ENCODE measurements at places on chromosomes 7 and 10.
A peak's percentile ranks its signal among the peaks of the same experiment; 100 is the strongest.

GRCh38 chr7:73436031-73436929 lies 2.7 kb downstream of the FZD9 start:
- no peak for DNase-seq

DNA sequence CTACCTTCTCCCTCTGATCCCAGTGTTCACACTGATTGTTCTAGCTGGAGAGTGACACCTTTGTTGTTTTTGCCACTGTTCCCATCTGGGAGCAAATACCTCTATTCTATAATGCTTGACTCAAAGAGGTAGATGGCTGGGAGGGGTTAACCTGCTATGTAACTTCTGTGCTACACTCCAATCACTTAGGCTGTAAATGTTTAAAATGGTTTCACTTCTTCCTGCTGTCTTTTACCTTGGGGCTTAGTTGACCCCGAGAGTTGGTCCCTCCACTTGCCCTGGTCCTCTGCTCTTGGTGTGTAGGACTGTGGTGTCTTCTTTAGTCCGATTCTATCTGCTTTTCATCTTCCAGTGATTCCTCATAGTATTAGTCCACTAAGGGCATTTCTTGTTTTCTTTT lies 22.3 kb downstream of the KLHDC10 start:
- no peak for DNase-seq

GRCh38 chr10:117656385-117657367 lies 114.1 kb downstream of the EMX2 start:
- DNase-seq: peak; percentile 68

DNA sequence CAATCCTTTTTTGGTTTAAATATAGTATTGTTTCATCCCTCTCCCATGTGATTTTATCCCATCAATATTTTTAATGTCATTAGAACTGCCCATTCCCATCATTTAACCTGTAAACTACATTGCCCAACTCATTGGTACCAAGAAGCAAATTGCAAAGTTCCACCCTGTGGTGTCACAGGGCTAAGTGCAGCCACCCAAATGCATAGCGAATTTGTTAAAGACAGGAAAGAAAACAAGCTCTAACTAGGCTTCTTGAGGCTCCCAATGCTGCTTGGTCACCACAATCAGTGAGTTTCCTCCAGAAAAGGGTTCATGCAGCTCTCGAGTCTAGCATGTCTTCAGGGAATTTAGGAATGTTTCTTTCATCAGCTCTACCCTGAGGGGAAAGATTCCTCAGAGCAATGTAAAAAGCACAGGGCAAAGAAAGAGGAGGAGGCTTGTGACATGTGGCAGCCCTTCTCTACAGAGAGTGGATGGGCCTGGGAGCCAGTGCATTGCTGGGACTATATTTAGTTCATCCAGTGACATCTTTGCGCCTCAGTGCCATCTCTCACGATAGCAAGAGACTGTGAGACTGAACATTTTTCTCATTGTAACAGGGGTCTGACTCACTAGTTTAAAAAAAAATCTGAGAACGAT lies 58.1 kb downstream of the CAV1 start:
- no peak for DNase-seq

GRCh38 chr7:28774261-28774988 lies 183.7 kb downstream of the TRIL start:
- DNase-seq: no peak

DNA sequence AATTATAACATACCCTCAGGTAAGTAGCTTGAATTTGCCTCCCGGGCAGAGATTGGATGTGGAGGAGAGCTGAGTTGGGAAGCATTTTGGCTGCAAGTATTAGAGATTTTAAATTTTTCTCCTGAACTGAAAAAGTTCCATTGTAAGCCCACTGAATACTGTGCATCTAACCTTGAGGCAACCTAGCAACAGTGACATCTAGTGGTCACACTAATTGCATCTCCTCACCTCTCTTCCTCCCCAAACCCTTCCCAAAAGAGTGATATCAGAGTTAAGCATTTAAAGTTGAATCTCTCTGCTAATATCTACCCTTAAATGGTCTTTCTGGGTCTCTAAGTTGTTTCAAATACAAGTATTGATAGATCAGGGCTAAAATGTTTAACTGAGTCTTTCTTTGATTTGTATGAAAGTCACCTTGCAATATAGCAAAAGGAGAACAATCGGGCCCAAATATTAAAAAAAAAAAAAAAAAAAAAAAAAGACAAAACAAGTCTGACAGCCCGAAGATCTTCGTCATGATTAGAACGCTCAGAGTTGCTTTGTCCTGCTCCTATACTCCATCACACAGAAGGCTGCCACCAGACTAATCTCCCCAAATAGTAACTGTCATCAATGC lies 40.4 kb upstream of the DLX5 start:
- peak; percentile 58 for DNase-seq

- DNase-seq: no peak
Observed at GRCh38 chr10:124138883-124139348, 45.5 kb upstream of the CHST15 start.

GRCh38 chr7:128215281-128215680 lies 25.8 kb upstream of the LEP start:
- DNase-seq: no peak

GRCh38 chr7:87083865-87084519 lies 24.5 kb upstream of the ELAPOR2 start:
- no peak for DNase-seq

DNA sequence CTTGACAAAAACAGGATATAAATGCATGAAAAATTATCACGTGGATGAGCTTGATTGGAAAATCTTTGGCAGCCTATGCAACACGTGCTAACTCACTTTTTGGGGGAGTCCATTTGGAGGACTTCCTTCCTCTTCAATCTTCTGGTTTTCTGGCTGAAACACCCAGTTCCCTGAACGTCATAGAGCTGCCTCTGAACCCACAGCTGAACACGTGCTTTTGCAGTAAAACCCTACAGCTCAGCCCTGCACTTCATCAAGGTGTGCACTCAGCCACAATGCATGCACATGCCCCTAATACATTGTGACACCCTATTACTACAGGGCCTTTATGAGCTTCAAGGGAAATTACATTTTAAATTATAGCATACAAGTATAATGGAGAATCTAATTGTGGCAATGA lies 808.7 kb upstream of the AUTS2 start:
- DNase-seq: no peak

GRCh38 chr7:150788474-150789269 lies 11.5 kb downstream of the TMEM176B start:
- DNase-seq: no peak

DNA sequence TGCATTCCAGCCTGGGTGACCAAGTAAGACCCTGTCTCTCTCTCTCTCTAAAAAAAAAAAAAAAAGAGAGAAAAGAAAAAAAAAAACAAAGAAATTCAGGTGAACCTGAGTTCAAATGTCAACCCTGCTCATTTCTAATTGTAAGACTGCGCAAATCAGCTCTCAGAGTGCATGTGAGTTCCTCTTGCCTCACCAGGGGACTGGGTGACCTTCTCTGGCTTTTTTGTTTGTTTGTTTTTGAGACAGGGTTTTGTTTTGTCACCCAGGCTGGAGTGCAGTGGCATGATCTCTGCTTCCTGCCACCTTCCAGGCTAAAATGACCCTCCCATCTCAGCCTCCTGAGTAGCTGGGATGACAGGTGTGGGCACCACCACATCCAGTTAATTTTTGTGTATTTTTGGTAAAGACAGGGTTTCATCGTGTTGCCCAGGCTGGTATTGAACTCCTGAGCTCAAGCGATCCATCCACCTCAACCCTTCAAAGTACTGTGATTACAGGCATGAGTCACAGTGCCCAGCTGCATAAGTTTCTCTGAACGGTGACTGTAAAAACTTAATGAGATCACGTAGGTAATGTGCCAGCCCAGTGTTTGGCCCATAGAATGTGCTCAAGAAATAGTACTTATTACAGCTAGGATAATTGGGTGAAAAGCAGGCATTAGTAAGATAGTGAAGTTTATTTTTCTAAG lies 45.3 kb upstream of the BAMBI start:
- DNase-seq: no peak

DNA sequence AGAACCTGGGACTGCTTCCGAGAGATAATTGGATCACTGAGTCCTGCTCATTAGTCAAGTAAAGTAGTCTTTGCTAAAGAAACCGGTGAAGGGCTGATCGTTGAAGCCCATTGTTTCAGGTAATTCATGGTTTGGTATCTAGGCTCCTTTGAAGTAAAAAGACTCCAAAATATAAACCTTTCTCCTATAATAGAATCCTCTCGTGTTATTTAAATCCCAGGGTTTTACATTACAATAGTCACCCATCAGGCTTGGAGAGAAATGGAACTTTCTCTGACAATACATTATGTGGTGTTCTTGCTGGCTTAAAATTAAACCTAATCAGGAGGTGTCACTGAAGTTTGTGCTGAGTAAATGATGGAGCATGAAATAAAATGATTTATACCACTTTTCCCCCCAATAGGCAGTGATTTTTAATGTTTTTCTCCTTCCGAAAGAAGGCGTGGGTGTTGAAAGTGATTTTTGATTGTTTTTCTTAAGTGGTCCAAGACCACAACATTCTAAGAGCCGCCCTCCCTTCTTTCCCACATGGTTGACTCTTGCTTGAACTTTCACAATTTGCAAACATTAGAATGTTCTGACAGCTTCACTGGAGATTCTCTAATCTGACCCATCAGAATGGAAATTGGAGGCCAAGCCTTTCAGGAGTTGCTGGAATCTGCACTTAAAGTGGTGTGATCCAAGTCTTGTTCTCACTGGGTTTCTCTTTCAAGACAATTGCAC lies 44.2 kb downstream of the LRMDA start:
- DNase-seq: no peak

GRCh38 chr10:125473143-125473793 lies 209.7 kb downstream of the TEX36 start:
- DNase-seq: no peak

DNA sequence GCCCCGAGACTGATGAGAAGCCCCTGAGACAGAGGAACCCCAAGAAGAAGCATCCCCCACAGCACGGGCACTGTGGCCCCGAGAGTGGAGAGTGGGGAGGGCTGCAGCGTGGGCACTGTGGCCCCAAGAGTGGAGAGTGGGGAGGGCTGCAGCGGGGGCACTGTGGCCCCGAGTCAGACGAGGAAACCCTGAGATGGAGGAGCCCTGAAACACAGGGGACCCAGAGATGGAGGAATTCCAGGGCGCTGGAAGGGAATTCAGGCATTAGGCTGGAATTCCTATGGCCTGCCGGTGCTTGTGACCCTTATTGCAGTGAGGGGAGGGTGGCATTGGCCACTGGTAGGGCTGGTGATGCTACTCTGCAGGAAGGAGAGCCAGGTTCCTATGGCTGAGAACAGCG lies 168.6 kb upstream of the SHH start:
- no peak for DNase-seq

DNA sequence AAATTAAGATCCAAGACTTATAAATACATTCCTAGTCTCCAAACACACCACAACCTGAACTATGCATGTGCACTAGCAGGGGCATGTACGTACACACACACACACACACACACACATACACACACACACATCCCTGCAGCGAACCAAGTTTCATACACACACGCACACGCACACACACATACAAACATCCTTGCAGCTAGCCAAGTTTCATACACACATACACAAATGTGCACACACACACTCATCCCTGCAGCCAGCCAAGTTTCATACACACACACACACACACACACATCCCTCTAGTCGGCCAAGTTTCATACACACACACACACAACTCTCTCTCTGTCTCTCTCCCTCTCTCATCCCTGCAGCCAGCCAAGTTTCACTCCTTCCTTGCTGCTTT lies 82.7 kb upstream of the WIPF3 start:
- no peak for DNase-seq

DNA sequence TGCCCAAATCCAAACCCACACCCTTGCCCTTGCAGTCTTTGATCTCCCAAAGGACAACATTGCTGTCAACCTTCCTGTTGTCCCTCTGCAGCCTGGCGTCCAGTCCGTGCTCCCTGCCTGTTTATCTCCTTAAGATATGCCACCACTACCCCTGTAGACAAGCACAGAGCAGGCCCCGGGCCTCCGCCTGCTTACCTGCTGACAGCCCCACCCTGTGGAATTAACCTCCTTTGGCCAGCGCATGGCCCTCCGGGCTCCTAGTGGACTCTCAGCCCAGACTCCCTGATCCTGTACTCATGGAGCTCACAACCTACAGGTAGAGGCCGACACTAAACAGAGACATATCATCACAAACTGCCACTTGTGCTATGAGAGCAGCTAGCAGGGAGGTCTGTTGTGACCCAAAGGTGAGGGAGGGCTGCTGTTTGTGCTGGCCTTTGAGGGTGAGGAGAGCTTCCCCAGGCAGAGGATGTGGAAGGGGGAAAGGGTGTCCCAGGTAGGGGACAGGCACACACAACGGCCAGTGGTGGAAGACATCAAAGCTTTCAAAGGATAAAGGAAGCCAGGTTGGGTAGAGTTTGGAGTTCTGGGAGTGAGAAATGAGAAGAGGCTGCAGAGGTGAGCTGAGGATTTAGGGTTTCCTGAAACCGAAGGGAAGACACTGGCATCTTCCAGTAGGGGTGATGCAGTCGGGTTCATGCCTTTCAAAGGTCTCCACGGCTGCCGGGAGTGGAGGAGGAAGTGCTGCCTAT lies 174.5 kb upstream of the ZMIZ1 start:
- DNase-seq: no peak

- DNase-seq: no peak
Observed at GRCh38 chr10:98910048-98910447, 325.6 kb downstream of the HPSE2 start.

DNA sequence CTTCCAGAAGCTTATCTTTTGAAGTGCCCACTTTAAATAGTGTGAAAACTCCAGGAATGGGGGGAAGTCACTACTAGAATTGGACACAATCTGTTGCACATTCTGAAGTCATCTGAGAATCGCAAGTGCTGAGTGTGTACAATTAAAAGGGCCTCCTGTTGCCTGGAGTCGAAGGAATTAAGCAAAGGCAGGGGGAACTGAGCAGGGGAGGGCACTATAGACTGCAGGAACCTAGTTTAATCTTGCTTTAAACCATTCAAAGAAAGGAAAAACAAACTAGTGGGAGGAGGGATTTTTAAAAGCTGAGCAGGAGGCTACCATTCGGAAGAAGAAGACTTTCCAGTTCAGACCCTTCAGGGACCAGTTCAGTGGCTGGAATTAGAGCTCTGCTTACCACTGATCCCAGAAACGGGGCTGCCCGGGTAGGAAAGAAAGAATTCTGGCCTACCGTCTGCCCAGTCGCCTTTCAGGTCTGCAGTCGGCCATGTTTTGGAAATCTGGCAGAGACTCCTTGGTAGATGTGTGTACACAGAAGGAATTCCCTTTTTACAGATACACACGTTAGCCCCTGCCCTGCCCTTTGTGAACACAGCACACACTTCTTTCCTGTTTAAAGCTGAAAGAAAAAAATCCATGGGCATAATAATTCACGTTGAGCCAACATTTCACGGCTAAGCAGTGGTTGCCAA lies 610.6 kb upstream of the FOXK1 start:
- DNase-seq: no peak

All from GM10248 (cell line).